ENCODE measurements at places on chromosomes 12 and 14.

GRCh38 chr12:712172-712863, 40.1 kb upstream of the WNK1 start:
- no peak for DNase-seq

DNA sequence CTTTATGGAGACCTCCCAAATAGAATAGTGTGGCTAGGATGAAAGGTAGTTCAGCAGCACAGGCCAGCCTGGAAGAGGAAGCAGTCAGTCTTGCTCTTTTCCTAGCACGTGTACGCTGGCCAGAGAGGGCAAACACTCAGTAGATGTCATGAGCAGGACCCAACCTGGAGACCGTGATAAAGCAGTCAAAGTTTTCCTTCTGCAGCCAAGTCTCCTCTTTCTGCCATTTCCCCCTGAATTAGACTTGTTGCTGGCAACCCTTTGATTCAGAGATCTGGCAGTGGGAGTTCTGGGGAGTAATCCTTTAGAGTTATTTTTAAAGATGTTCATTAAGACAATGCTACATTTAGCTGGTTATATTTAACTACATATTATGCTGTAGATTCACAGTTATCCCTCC, 183.7 kb downstream of the EXOC5 start:
- DNase-seq, result no peak

DNA sequence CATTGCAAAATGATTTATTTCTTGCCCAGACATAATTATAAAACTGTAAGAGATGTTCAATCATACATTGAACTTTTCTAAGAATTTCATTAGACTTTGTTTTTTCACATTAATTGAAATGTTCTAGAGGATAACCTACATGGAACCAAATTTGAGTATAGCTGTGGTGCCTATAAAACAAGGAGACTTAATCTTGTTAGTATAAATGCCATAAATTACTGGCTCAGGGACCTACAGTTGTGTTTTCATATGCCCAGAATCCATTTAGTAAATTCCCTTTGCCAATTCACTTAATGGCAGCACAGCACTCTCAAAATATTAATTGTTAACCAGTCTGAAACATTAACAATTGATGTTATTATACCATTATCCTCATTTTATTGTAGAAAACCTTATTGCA, 488.5 kb downstream of the NELL2 start:
- DNase-seq, result no peak

DNA sequence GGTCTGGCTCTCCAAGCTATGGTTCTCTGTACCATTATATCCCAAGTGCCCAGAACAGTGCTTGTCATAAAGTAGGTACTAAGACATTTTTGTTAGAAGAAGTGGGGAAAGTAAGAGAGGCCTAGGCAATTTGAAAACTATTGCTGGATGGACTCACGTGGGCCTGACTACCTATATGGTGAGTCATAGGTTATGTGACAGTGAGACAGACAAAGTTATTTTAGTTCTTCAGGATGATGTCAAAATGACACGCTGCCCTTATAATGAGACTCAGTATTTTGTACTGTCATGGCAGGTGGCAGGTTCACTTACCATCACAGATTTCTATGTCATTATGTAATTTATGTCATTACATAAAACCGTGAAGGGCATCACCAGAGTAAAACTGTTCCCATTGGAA, 53.1 kb downstream of the PARP11 start:
- DNase-seq, result no peak

All from T-helper 9 cell (primary cell).